Activated T-cell treated with anti-CD3 and anti-CD28 coated beads for 24 hours (primary cell): ENCODE measurements at places on chromosomes 3 and 15.

GRCh38 chr3:32401126-32401525, 9.5 kb downstream of the CMTM7 start:
- no peak for DNase-seq

GRCh38 chr3:70298385-70298784, 14.1 kb downstream of the MDFIC2 start:
- no peak for DNase-seq

- DNase-seq: no peak
These were observed 668 bp downstream of the MFGE8 start for GRCh38 chr15:88912500-88912921.

- DNase-seq: no peak
These were observed 40.8 kb downstream of the POLR2M start for GRCh38 chr15:57747206-57747896.

- no peak for DNase-seq
These were observed 6.0 kb downstream of the WNT5A start for GRCh38 chr3:55480911-55481743.

DNA sequence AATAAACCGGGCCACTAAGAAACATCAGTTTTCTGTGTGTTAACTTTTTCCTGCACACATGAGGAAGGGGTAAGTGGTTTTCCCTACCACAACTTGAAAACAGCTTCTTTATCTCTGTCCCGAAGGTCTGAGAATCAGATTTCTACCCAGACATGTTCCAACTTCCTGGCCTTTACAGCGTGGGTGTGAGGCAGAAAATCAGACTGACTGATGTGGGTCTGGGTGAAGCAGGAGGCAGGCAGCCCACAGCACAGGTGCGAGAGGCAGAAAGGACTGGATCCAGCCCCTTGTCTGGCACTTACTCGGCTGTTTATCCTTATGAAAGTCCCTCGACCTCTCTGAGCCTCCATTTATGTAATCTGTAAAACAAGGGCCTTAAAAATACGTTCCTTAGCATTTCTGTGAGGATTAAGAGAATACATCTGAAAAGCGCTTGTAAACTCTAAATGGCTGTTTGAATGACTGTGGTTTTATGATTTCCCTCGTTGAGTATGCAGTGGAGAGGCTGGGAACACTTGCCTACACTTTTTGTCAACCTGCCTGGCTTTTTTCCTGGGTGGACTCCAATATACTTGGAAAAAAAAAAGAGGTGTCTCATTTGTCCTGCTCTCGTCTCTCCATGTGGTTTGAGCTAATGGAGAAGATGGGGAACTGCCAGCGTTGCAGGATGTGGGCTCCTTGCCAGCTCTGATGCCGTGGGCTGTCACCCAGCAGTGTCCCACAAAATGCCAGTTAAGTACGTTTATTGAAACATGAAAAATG, 3.1 kb downstream of the AGBL1 start:
- DNase-seq: no peak

DNA sequence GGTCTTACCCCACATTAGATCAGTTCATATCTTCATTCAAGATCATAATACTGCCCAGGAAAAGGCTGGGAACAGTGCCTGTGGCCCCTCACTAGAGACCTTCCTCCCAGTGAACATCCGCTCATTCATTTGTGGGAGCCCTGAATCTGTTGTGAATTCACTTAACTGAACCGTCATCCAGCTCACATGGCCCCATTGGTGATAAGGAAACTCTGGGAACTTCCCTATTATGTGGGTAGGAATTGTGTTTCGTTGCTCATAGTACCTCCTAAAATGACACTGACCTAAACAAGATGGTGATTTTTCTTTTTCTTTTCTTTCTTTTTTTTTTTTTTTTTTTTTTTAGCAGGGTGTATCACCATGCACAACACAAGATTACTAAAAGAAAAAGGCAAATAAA, 6.8 kb upstream of the MESP2 start:
- DNase-seq: no peak

DNA sequence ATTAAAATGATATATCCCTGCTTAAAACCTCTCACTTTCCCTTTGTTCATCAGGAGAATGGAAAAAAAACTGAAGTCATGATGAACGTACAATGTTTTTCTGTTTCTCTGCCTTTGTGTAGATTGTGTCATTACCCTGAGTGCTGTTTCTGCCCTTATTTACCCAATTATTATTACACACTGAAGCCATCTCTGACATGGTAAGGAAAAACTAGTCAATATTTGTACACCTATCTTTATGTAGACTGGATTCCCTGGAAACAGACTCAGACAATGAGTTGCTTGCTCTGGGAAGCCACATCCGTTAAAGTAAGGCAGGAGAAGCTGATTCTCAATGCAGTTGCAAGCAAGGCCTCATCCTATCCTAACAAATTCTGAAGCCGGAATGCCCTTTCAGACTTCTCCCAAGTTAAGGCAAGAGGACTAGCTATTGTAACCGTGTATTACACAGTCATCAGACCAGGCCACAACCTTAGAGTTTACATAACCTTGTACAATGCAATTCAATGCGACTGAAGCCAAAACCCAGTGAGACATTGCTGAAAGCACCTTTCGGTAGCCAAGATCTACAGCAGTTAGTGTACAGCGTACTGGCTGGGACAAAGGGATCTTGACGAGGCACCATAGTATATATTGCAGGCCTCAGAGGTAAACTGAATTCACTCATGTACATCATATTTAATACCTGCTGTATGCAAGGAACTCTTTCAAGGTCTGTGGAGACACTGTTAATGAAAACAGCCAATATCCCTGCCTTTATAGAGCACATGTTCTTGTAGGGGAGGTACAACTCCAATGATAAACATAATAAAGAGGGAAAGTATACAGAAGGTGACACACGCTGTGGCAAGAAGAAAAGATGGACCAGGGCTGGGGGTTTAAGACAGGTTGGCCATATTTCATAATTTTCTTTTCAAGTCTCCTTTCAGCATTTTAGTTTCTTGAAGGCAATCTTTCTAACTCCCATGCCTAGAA, 1040.8 kb upstream of the SEMA6D start:
- DNase-seq: no peak

GRCh38 chr15:59274126-59274970, 67.7 kb downstream of the LDHAL6B start:
- no peak for DNase-seq

GRCh38 chr3:162348912-162349311, 852.3 kb downstream of the OTOL1 start:
- no peak for DNase-seq

DNA sequence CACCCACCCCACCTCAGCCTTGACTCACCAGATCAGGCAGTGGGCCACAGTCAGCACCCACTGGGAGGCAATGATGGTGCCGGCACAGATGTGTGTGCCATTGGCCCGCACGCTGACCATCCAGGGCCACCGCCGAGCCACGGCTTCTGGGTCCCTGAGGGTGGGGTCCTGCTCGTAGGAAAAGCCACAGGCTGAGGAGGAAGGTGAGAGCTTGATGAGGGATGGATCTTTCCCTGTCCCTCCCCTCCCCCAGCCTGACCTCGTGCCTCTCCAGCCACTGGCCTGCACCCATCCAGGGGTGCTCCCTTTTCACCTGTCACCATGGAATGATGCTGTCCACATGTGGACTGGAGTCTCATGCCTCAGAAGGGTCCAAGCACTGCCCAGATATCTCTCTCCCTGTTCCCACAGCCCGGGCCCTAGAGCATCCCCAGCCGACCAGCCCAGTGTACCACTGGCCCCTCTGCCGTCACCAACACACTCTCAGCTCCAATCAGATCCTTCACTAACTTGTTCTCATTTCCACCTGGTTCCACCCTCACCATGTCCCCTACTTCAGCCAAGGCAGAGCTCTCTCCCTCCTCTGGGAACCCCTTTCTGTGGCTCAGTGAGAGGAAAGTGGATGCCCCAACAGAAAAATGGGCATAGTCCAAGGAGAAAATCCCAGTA, 2.0 kb downstream of the PRSS50 start:
- DNase-seq: no peak

DNA sequence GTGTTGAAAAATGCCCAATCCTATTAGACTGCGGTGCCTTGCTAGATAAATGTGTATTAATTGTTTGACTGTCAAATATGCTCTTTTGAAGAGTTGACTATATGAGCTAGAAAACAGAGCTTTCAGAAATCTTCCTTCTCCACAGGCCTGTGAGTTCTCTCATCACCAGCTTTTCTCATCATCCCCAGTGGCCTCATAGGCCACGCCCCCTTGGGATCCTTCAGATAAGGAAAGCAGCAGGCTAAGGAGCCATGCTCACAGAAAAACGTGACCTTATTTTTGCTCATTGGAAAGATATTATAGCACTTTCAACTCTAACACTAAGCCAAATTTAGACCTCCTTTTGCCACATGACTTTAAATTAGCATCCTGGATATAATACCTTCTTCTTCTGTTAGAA, 514.4 kb upstream of the ARRDC4 start:
- DNase-seq: no peak

DNA sequence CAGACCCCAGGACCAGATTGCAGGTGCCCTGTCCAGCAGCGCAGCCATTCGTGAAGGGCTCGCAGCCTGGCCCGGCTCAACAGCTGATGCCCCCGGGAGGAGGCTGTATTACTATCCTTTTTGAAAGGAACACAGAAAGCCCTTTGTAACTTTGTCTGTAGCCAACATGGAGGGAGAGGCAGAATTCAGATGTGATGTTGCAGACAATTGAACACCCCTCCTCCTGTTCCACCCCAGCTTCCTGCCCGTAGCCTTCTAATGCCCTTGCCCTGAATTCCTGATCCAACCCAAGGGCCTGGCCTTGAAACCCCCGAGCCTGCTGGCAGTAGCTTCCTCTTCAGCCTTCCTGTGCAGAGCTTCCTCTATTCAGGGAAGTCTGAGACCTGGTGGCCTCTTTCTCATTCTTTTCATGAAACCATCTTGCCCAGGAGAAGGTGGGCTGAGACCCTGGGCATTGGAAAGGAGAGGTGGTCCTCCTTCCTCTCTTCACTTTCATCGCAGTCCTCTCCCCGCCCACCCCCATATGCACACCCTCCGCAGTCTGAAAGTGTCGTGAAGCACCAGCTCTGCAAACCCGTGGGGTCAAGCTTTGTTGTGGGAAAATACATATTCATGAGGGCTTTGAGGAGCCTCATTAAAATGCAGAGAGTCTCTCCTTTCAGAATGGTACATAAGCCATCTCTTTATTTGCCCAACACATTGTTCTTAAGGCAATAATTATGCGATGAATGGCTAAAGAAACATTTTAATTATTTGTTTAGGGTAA, 109.2 kb downstream of the APBA2 start:
- no peak for DNase-seq

DNA sequence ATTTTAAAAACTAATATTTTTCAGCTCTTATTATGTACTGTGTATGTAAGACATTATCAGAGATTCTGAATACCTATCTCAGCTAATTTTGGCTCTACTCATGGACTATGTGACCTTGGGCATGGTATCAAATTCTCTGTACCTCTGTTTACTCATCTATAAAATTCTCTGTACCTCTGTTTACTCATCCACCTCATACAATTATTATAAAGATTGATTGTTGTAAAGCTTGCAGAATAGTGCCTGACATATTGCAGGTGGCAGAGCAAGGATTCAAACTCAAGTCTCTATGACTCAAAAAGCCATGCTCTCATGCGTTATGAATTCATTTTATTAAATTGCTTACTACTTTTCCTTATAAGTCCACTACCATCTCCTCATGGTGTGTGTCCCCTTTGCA, 151.9 kb upstream of the ARL6 start:
- DNase-seq: no peak

GRCh38 chr15:99477791-99478471, 87.9 kb upstream of the MEF2A start:
- DNase-seq: no peak
